ENCODE measurements at places on chromosomes 1 and 21.

- no peak for DNase-seq
Measured at GRCh38 chr21:16514316-16514715, 784.5 kb downstream of the USP25 start.

GRCh38 chr1:75130865-75131564 is 3.2 kb upstream of the LHX8 start:
- no peak for DNase-seq

DNA sequence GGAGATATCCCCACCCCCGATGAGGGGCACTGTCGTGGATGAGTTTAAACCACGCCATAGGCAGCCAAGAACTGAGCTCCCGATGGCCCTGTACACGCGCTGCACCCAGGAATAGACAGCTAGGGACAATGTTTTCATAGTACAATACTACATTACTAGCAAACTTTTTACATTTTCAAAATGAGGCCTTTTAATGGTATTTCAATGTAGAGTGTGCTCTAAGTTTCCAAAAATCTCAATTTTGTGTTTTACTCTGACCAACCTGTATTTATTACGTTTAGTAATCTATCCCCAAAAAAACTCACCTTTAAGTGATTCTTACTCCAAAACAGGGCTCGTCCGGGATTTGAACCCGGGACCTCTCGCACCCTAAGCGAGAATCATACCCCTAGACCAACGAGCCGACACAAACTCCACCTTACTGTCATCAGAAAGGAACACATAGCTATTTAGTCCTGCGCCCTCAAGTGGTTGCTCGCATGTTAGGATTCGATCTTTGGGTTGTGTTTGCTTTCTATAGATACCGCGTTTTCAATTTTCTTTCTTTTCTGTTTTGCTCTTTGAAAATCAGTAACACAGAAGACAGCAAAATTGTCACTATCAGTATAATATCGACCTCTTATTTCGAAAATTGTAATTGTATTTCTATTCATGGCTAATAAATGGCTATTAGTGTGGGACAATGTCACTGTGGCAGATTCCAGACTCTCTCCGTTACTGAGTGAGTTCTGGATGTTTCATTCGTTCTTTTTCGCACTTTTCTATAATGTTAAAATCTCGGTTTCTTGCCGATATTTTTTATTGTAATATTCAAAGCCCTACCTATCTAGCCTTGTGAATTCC is 6.4 kb upstream of the MPZL1 start:
- DNase-seq, result peak; percentile 89

- DNase-seq, result no peak
Measured at GRCh38 chr1:197384471-197384870, 116.4 kb downstream of the CRB1 start.

DNA sequence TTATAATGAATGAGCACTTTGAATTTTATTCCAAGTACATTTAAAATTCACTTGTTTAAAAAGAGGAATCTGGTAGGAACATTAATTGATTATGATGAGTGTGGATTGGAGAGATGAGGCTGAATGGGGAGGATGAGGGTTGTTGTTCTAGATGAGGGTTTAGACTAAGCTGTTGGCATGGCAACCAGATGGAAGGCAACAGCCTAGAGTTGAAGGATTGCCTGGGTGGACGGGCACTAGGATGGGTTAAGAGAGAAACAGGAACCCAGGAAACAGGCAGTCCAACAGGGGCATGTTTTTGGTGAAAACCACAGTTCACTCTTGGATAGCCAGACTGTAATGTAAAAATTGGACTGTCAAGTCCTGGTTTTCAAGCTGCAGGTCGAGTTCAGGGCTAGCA is 125.5 kb downstream of the CHRM3 start:
- no peak for DNase-seq

GRCh38 chr1:228393268-228393701 is 13.3 kb downstream of the TRIM11 start:
- DNase-seq, result peak; percentile 76

DNA sequence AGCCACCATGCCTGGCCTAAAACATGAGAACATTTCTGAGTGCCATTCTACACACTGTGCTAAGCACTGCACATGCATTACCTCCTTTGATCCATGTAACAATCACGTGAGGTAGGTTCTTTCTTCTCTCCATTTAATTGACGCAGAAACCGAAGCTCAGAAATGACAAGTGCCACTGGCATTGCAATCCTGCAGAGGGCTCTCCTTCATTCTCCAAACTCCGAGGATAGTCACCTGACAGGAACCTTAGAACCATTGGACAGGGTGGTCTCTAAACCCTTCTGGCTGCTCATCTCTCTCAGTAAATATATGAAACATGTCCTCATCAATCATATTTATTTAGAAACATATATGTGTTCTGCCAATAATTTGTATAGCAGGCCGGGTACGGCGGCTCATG is 167.1 kb upstream of the JUN start:
- no peak for DNase-seq

GRCh38 chr1:239784896-239785295 is 306.8 kb upstream of the FMN2 start:
- no peak for DNase-seq

- DNase-seq, result no peak
Measured at GRCh38 chr1:90550626-90551406, 166.3 kb downstream of the BARHL2 start.

DNA sequence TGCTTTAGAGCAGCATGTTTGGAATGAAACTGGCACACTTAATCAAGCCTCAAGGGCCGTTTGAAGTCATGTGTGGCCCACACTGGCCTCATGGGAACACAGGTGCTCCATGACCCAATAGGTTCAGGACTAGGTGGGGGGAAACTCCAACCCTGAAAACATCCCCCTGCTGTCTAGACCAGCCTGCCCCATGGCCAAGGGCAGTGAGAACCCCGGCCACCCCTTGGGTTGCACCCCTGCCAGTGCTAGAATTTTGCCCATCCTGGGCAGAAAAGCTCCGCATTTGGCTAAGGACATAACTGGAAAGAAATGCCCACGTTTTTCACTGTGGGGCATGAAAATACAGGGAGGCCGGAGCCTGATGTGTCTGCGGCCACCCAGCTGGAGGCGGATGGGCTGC is 6.1 kb upstream of the PTGER3 start:
- DNase-seq, result no peak

GRCh38 chr1:5986018-5986417 is 6.2 kb downstream of the NPHP4 start:
- DNase-seq, result no peak

DNA sequence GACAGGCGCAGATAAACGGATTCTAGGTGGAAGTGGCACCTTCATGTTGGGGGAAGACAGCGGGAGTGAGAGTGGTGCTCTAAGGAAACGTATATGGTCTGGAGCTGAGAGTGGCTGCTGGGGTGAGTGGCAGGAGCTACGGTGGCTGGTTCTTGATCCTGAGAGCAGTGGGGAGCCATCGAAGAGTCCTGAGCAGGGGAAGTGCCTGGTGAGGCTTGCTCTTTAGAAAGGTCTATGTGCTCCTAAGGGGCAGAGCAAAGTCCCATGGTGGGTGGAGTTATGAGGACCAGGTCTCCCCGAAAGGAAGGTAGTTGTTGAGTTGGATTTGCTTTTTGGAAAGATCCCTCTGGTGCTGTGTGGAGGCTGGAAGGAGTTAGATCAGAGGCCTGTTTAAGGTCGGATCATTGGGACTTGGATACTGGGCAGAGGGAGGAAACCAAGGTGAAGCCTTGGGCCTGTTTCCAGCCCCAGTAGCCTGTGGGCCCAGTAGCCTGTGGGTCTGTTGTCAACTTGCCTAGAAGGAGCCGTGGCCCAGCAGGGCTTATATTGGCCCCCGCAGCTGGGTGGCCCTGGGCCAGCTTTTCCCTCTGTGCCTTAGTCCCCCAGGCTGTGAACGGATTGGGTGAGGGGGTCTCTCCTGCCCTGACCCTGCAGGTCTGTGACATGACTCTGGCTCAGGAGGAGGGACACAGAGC is 33.0 kb downstream of the ACOT11 start:
- DNase-seq, result no peak

- no peak for DNase-seq
Measured at GRCh38 chr1:3114846-3115245, 45.8 kb downstream of the PRDM16 start.

GRCh38 chr1:68633141-68633919 is 136.4 kb upstream of the DEPDC1 start:
- no peak for DNase-seq

- DNase-seq, result no peak
Measured at GRCh38 chr21:38952890-38953289, 147.2 kb downstream of the ETS2 start.

DNA sequence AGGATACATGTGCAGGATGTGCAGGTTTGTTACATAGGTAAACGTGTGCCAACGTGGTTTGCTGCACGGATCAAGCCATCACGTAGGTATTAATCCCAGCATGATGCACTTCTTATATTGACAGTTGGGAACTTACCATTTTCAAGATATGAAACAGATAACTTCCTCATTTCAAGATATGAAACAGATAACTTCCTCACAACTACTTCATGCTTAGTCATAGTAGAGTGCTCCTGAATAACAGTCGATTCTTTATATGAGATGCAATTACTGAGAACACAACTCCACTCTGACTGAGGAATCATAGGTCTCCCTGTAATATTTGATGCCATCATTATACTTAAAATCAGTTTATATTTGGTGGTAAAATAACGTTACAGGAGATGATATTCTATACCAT is 1124.3 kb downstream of the AMY1C start:
- no peak for DNase-seq

GRCh38 chr1:204692325-204692840 is 6.8 kb upstream of the LRRN2 start:
- DNase-seq, result no peak

- no peak for DNase-seq
Measured at GRCh38 chr1:43786201-43786958, 79.0 kb downstream of the ST3GAL3 start.

- no peak for DNase-seq
Measured at GRCh38 chr1:16168622-16169360, 12.9 kb upstream of the EPHA2 start.

DNA sequence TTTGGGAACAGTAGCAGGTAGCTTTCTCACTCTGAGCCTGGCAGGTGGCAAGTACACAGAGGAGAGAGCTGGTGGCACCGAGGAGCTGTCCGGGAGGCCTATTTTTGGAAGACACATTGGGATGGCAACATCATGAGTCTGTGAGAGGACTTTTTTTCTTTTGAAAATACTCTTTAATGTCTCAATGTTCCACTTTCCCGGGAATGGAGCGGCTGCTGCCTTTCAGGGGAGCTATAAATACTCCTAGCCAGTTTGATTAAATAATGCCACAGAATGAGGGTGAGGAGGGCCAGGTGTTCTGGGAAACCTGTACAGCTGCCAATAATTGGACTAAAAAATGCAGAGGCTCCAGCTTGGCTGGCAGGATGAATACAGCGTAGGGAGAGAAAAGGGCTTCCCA is 93.3 kb upstream of the COG2 start:
- no peak for DNase-seq

DNA sequence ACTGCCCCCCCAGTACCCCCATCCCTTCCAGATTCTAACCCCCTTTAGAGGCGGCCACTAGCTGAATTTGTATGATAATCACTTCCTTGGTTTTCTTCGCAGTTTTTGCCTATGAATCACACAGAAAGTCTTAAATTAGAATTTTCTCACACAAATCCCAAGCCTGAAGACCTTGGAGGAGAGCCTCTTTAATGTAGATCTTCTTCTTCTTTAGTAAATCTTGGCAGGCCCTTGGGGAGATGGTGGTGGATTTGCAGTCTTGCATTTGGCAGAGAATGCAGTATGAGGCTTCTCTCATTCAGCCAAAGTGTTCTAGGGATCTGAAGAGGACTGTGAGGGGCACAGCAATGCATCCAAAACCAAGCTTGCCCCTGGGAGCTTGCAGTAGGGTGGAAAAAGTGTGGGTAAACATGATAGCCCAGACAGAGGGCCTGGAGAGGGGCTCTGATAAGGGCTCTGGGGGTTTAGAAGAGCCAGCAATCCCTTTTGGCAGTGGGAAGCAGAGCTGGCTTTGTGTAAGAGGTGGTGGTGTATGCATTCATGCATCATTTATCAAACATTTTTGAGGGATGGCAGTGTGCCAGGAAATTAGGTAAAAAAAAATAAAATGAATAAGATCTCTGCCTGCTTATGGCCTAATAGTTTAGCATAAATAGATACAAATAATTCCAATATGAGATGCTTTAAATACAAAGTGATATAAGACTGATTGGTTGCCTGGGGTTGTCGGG is 7.7 kb upstream of the CDC42 start:
- DNase-seq, result peak; percentile 86

DNA sequence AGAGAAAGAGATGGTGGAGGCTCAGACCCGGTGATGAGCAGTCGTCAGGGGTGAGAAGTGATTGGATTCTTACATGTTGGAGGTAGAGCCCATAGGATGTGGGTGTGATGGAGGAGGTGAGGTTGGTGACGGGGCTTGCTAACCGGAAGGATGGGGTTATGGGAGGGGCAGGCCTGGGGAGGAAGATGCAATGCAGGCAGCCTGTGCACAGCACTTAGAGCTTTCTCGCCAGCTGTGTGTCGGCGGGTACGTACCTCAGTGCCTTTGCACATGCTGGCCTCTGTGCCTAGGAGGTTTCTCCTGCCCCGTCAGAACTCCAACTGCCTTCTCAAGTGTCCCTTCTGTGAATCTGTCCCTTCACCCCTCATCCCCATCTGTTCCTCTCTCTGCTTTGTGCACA is 2.9 kb upstream of the BSND start:
- no peak for DNase-seq

DNA sequence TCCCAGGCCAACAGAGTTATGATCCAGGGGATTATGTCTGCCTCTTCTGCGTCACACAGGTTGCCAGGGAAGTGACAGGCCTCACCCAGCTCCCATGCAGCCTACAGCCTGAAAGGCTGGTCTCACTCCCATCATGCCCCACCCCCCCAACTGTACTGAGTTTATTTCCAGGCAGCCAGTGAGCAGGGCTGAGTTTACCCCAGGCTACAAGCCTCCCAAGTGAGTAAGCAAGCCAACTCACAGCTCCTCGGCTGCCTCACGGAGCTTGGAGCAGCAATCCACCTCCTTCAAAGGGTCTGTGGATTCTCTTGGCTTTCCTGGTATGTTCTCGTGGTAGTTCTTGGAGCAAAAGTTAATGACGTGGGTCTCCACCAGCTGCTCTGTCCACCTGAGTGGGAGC is 1147.6 kb upstream of the ADGRL4 start:
- peak; percentile 5 for DNase-seq

DNA sequence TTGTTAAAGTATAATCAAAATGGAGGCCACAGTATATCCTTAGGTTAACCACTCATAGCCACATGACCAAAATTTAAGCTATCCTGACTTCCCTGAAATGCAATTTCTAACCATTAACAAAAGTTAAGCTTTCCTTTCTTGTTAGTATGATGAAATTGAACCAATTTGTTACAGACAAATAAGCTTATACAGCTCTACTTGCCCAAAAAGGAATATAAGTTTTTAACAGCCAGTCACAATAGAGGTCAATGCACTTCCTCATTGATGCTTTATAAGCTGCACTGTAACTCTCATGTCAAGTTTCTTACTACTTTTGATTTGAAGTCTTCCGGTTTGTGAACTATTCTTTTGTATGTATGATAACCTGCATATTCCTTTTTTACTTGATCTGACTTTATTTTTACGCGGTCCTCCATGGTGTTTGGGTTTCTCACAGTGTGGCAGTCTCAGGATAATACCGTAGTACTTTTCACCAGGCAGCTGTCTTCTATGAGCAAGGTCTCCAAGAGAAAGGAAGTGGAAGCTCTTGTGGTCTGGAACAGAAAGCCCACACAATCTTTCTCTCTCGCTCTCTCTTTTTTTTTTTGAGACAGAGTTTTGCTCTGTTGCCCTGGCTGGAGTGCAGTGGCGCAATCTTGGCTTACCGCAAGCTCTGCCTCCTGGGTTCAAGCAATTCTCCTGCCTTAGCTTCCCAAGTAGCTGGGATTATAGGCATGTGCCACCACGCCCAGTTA is 331.6 kb downstream of the SRGAP2C start:
- DNase-seq, result no peak

- no peak for DNase-seq
Measured at GRCh38 chr1:59509341-59509875, 212.5 kb downstream of the FGGY start.

GRCh38 chr1:38113159-38113666 is 66.6 kb upstream of the POU3F1 start:
- no peak for DNase-seq
